Renal pelvis (tissue), 12 donors: ENCODE measurements at places on chromosomes 4 and X. TPM values are rescaled to one million over a fixed set of nuclear protein-coding genes. Genes with fewer than 3 reads are reported as not detected.

DNA sequence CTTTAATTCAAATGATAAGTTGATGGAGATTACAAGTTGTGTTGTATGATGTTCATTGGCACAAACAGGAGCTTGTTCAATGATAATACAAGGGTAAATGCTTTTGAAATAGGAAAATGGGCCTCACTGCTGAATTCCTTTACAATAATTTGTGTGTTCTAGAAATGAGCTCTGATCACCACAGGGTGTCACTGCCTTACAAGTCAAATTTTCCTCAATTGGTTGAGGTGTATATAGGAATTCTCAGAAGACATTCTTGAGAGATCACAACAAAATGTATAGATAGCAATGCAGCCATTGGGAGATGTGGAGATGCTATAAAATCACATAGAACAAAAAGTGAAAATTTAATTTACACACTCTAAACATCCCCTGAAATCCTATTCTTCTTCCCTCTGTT, 49.6 kb downstream of the KLF8 start:
- DNase-seq: peak; percentile 2

DNA sequence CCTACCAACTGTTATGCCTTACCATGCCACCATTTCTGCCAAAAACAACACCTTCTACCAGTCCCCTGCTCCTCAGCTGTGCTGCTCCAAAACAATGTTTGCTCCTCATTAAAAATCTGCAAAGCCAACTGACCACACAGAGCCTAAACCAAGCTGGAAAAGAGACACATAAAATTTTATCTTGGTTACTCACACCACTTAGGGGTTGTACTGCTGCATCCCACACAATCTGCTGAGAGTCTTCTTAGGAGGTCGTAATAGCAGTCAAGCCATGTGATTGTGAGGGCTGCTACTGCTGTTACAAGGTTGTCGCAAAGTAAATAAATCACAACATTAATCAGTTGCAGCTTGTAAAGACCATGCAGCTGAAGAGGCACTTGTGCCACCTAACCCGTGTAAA, 607.4 kb upstream of the FAM241A start:
- peak; percentile 33 for DNase-seq

DNA sequence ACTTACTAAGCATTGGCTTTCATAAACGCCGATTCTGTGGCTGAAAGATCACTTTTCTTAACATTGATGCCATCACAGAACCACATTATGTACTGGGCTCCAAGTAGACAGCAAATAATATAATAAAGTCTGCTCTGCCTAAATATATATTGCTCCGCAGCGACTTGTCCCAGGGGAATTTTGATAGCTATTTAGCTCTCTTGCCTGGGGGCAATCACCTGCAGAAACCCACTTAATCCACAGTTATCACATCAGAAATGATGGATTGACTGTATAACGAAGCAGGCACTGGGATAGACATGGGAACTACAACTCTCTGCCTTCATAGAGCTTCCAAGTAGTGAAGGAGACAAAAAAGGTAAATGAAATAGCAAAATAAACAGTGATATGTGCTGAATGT, 48.0 kb upstream of the MYOZ2 start:
- no peak for DNase-seq

DNA sequence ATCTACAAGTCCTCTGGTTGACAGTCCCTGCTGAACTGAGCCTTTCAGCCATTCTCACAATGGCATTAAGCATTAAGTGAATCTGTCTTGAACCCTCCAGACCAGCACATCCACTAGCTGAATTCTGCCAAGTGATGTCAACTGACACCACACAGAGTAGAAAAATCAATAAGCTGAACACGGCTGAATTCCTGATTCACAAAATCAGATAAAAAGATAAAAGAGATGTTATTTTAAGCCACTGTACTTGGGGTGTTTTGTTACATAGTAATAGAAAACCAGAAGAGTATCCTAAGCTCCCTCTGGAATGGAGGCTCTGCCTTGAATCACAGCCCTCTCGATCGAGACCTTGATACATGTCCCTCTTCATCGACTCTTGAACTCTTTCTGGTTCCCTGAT, 336.5 kb downstream of the DMD start:
- DNase-seq: no peak

- DNase-seq: no peak
These were observed 37.8 kb downstream of the PHKA2 start for GRCh38 chrX:18946157-18946556.

DNA sequence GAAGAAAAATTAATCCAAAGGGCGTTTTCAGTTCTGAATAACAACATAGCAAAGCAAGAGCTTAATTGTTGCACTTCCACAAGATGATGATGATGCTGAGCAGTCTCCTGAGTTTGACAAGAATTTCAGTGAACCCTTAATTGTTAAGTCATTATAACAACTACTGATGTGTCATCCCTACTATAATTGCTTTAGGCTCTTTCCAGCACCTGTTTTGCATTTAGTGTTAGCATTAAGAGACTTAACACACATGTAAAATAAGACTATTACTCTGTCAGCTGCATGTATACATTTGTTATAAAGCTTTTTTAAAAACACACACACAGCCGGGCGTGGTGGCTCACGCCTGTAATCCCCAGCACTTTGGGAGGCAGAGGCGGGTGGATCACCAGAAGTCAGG, 37.9 kb upstream of the GALNT7 start:
- DNase-seq: no peak

- DNase-seq: no peak
These were observed 575.7 kb downstream of the TRIML1 start for GRCh38 chr4:188714907-188715306.

DNA sequence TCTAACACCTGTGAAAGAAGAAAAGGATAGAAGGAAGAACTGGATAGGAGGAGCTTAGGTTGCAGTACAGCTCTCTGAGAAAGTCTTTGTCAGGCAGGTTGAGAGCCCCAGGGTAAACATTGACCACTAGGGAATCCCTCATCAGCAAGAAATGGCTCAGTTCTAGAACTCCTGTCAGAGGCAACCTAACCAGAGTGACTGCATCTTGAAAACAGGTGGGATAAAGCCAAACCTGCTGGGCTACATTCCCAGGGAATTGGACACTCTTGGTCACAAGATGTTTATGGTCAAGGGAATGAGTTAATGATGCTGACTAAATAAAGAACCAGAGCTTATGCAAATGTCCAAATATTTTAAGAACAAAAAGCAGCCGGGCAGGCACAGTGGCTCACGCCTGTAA, 108.3 kb upstream of the MED14 start:
- no peak for DNase-seq

- DNase-seq: no peak
These were observed 109.9 kb upstream of the LIMCH1 start for GRCh38 chr4:41427931-41428600.

GRCh38 chr4:53697016-53697685, 105.9 kb upstream of the LNX1 start:
- no peak for DNase-seq

GRCh38 chrX:88355252-88355651, 391.8 kb upstream of the CPXCR1 start:
- DNase-seq: no peak

GRCh38 chr4:2809610-2810180, 16.8 kb downstream of the SH3BP2 start:
- no peak for DNase-seq

DNA sequence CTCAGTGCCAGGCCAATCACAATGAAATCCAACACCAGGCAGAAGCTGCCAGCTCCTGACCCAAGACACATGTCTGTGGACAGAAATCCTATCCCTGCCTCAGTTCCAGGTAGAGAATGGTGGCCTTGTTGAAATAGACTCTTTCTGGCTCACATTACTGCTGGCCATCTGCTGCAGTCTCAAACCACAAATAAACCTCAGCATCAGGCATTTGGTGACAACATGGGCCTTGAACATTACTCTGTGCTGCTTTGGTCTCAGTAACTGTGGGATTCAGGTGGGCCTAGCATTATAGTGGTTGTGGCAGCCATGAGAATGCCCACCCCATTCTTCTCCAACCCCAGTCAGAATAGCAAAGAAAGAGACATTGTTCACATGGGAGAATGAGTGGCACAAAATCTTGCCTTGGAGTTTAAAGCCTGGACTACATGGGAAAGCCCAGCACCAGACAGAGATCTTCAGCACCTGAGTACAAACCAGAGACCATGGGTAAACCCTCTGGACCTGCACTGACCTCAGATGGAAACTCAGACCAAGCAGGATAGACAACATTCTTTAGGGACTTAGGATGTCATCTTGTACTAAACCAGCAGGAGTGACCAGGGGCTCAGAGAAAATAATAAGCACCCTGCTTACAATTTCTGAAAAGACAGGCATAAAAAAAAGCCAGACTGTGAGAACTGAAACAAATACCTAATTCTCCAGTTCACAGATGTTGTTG, 50.4 kb upstream of the TRAM1L1 start:
- DNase-seq: no peak

GRCh38 chr4:184430163-184430562, 44.2 kb downstream of the IRF2 start:
- no peak for DNase-seq

GRCh38 chr4:36351082-36351666, 69.8 kb downstream of the DTHD1 start:
- DNase-seq: peak; percentile 52

- no peak for DNase-seq
These were observed 30.2 kb upstream of the TMEM184C start for GRCh38 chr4:147587041-147587440.

- no peak for DNase-seq
These were observed 47.6 kb upstream of the FGG start for GRCh38 chr4:154660052-154660451.

DNA sequence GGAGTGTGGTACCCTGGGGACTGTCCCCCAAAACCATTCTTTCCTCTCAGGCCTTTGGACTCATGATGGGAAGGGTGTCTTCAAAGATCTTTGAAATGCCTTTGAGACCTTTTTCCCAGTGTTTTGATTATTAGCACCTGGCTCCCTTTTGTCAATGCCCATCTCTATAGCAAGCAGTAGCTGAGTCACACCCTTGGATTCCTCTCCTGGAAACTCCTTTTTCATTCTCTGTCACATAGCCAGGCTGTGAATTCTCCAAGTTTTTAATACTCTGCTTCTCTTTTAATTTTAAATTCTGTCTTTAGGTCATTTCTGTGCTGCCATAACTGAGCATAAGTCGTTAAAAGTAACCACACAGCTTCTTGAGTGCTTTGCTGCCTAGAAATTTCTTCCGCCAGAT, 29.7 kb downstream of the IL21 start:
- no peak for DNase-seq

DNA sequence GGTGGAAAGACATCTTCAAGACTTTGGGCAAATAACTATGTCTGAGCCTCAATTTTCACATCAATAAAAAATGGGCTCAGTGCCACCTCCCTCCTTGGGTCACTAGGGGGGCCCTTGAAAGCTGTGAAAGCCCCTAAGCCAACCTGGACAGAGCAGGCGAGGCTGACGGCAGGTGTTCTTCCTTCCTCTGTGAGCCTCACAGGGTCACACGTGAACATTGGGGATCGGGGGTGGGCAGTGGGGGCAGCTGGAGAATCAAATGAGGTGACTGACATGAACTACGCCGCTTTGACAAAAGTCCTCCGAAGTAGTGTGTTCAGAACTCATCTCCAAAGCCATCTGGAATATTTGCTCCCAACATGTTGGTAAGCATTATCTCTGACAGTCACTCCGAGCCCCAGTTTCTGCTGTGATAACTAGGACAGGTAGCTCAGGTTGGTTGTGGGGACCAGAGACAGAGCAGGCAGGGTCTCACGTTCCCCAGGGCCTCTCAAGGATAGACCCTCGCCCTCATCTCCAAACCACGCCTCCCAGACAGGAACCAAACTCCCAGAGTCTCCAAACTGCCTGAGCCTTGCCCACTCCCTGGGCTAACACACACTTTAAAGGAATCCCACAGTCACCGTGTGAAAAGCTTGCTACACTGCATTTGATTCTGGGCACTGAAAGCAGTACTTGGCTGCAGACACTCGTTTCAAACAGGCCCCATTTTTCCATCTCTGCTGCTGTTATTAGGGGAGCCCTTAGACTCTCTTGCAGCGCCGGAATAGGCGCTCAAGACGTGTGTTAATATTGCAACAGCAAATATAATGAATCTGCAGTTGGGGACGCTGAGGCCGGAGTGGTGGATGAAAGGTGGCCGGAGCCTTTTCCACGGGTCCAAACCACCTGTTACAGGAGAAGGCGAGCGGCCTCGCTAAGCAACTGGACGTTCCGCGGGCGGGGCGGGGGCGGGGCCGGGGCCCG, 717 bp upstream of the WFS1 start:
- DNase-seq: no peak

GRCh38 chr4:149765630-149766029, 50.0 kb downstream of the IQCM start:
- no peak for DNase-seq

- DNase-seq: no peak
These were observed 97.9 kb upstream of the DDIT4L start for GRCh38 chr4:100288161-100288560.

DNA sequence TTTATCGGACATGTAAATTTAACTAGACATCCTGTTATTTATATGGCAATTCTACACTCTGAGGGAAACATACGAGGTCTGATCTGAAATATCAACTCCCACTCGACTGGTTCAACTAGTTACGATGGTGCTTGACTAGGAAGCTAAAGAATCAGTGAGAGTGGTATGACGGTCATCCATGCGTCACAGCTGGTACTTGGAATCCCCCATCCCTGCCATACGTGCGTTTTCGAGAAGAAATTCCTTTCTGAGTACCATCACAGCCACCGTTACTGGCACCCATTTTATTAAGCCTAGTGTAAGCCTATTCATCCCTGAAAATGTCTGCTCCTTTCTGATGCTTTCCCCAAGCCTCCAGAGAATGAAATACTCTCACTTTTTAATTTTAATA, 695 bp upstream of the PIGA start:
- DNase-seq: peak; percentile 58

- no peak for DNase-seq
These were observed 76.7 kb downstream of the ABLIM2 start for GRCh38 chr4:8081621-8082516.

DNA sequence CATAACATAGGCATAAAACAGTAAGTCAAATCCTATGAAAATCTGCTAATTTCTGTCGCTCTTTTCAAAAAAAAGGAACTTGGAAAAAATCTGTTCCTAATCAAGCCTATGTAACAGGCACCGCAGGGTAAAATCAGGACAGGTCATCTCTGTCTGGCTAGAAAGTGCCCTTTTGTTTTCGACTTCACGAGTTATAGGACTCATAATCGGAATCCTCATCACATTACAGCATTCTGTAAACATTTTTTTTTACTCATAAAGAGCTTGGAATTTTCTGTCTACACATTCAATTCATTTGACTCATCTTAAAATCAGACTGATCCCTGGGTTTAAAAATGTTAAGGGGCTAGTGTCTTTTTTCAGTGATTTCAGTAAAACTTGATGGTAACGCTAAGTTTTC, 181.7 kb upstream of the TBC1D9 start:
- DNase-seq: no peak

PNCK gene
- 10.2 TPM for polyA plus RNA-seq

CBLL2 gene
- not detected for polyA plus RNA-seq

OPN1MW3 gene
- polyA plus RNA-seq: not detected

CT45A2 gene
- polyA plus RNA-seq: not detected

NAA11 gene
- not detected for polyA plus RNA-seq

FREM3 gene
- polyA plus RNA-seq: 0.07 TPM

SLC10A4 gene
- polyA plus RNA-seq: 0.29 TPM

SSX2B gene
- 0.32 TPM for polyA plus RNA-seq

RTL5 gene
- 22.9 TPM for polyA plus RNA-seq

CYTL1 gene
- 6.7 TPM for polyA plus RNA-seq
